ENCODE measurements at places on chromosomes 4 and X.
A peak's percentile ranks its signal among the peaks of the same experiment; 100 is the strongest.

- no peak for DNase-seq
Observed at GRCh38 chr4:74120086-74120485, 21.1 kb upstream of the CXCL2 start.

DNA sequence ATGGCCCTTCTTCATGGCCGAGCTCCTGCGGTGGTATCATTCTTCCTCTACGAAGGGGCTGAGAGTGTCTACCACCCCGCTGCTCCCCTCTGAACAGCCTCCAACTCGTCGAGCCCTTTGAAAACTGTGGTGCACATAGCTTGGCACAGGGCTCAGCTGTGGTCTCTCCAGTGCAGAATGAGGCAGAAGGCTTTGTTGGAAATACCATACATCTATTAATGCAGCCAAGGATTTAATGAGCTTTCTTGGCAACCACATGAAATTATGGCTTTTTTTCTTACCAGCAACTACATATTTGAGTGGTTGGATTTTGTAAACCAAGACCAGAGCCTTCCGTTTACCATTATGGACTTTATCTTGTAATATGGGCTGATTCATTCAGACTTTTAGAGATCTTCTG, 61.7 kb upstream of the CBR4 start:
- DNase-seq, result no peak

DNA sequence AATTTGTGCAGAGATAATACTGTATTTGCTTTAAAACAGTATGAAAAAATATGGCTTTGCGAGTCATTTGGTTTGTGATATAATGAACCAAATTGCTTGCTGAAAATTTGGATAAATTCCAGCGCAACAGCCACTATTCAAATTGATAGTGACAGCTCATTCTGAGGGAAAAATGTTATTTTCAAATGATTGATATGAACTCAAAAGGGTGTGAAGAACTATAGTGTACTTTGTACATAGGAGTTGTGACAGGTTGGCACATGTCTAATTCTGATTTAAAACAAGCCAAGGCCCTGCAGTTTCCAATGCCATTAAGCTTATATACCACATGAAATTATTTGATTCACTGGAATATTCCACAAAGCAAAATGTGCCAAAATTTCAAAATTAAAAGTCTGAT, 1628.9 kb upstream of the AGA start:
- DNase-seq, result no peak

DNA sequence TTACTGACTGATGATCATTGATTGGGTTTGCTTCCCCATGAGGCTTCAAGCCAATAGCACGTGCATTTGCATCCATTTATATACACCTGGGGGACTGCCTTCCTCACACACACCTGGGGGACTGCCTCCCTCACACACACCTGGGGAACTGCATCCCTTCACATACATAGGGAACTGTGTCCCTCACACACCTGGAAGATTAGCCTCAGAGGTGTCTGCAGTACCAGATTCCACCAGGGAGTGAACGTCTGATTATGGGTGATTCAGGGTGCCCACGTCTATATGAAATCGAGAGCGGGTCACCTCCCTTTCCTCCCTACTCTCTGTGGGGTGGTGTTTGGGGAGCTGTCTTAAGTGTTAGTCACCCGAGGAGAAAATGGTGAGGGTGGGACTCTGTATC, 16.9 kb downstream of the CD99 start:
- no peak for DNase-seq

DNA sequence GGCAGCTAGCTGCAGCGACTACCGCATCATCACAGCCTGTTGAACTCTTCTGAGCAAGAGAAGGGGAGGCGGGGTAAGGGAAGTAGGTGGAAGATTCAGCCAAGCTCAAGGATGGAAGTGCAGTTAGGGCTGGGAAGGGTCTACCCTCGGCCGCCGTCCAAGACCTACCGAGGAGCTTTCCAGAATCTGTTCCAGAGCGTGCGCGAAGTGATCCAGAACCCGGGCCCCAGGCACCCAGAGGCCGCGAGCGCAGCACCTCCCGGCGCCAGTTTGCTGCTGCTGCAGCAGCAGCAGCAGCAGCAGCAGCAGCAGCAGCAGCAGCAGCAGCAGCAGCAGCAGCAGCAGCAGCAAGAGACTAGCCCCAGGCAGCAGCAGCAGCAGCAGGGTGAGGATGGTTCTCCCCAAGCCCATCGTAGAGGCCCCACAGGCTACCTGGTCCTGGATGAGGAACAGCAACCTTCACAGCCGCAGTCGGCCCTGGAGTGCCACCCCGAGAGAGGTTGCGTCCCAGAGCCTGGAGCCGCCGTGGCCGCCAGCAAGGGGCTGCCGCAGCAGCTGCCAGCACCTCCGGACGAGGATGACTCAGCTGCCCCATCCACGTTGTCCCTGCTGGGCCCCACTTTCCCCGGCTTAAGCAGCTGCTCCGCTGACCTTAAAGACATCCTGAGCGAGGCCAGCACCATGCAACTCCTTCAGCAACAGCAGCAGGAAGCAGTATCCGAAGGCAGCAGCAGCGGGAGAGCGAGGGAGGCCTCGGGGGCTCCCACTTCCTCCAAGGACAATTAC, 1.4 kb downstream of the AR start:
- peak; percentile 36 for DNase-seq

- DNase-seq, result no peak
Observed at GRCh38 chr4:155353923-155354540, 22.7 kb downstream of the MAP9 start.

GRCh38 chrX:99973572-99974226, 436.4 kb downstream of the PCDH19 start:
- no peak for DNase-seq

DNA sequence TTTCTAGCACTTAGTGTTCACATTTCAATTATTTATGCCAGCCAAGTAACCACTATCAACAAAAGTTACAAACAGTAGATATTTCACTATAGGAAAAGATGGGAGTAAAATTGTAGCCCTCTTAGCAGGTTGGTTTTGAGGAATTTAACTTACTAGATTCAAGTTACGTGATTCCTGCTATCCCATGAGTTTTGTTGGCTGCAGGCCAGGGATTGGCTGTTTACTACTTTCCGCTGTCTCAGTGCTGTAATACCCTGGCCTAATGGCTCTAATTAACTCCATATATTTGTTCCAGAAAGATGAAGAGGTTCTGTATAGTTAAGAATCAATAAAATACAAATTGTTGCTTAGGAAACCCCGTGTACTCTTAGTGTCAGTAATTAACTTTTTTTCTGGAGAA, 55.5 kb upstream of the MAGED1 start:
- no peak for DNase-seq

- DNase-seq, result no peak
Observed at GRCh38 chr4:141660880-141661279, 24.5 kb downstream of the IL15 start.

DNA sequence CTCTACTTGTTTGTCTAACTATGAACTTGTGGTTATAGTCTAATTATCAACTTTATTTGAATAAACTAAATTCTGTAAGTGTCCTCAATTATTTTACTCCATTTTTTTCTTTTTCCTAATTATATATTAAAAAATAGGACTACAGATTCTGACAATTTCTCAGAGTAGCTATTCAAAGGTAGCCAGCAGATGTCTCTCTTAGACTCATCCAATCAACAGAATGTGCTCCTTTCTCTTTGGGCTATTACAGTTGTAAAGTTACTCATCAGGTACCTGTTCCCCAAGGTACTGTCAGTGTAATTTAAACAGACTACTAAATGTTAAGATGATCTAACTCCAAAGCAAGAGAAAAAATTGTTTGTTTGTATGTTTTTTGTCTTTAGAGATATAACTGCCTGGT, 248.6 kb downstream of the PCDH18 start:
- DNase-seq, result no peak

DNA sequence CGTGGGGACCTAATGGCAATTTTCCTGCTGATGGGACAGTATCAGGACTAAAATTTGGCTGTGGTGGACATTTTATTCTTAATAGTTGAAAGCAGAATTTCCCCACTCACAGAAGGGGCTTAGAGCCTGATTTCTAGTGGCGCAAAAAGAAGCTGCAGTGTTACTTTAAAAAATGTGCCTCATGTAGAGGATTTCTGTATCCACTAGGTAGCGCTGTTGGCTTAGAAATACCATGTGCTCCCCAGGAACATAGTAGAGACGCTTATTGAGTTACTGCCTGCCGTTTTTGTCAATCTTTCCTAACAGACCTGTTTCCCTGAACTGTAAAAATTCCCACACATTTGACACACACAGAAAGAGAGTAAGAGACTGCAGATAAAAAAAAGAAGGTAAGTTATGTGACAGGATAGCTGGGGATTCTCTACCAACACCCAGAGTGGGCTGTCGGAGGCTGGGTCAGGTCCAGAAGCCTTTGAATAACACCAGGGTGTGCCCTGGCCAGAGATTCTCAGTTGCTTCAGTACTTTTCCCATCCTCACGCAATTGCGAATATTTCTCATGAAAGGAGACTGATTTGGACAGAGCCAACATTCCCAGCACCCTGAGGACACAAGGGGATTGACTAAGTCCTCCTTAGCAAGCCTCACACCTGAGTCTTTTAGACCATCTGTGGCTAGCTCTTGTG, 88.4 kb downstream of the ZXDA start:
- no peak for DNase-seq
